ENCODE measurements at places on chromosomes 12 and 14.

DNA sequence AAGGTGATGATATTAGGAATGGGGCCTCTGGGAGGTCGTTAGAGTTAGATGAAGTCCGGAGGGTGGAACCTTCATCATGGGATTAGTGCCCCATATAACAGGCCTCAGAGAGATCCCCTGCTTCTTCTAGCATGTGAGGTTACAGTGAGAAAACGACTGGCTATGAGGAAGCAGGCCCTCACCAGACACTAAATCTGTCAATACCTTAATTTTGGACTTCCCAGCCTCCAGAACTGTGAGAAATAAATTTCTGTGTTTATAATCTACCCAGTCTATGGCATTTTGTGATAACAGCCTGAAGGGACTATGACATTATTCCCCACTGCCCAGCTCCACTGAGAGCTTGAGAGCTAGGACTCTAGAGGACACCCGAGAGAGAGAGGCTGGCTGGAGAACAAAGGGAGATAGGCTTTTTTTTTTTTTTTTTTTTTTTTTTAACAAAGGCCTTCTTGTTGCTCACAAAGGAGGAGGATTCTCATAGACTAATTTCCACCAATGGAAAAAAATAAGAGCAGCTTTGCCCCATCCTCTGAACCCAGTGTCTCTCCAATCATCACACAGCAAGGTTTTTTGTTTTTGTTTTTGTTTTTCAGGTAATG lies 87.8 kb upstream of the EEA1 start:
- no peak for DNase-seq

- no peak for DNase-seq
Measured at GRCh38 chr12:57448669-57449068, 6.4 kb upstream of the INHBE start.

DNA sequence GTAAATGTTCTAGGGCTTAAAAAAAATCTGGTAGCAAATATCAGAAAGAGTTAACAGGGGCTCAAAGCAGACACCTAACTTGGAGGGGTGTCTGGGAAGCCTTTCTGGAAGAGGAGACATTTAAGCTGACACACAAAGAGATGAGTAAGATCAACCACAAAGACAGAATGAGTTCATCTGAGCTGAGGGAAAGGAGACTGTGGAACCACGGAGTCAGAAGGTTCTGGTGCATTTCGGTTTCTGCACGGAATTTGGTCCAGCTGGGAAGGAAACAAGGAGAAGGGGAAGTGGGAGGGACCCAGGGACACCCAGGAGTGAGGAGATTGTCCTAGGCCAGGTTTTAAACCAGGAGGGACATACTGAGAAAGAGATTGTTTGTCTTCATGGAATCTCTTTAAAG lies 161.1 kb downstream of the PHETA1 start:
- no peak for DNase-seq

DNA sequence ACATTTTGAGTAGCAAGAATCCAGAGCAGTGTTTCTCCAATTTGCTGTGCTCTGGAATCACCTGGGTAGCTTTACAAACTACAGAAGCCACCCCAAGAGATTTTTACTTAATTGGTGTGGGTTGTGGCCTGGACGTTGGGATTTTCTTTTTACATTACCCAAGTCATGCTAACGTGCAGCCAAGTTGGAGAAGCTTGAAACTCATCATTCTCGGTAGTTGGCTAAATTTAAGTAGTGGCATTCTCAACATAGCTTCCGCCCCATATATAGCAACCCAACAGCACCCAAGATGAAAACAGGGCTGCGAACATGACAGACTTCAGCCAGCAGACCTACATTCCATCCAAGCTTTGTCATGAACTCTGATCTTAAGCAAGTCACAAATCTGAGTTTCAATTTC lies 25.0 kb downstream of the DAD1 start:
- no peak for DNase-seq

All from stimulated activated CD8-positive, alpha-beta memory T cell treated with anti-CD3 and anti-CD28 coated beads, Interleukin-12 subunit alpha, Interleukin-12 subunit beta, amount 100 ng/mL, for 4 hours (primary cell).